ENCODE measurements at places on chromosomes 16 and 17.
A peak's percentile ranks its signal among the peaks of the same experiment; 100 is the strongest.

GRCh38 chr16:72791786-72792185 lies 256.1 kb downstream of the ZFHX3 start:
- DNase-seq, result no peak

- DNase-seq, result peak; percentile 19
These were observed 965 bp downstream of the INTS2 start for GRCh38 chr17:61926826-61927207.

GRCh38 chr17:18988546-18989173 lies 15.9 kb downstream of the FAM83G start:
- DNase-seq, result no peak

DNA sequence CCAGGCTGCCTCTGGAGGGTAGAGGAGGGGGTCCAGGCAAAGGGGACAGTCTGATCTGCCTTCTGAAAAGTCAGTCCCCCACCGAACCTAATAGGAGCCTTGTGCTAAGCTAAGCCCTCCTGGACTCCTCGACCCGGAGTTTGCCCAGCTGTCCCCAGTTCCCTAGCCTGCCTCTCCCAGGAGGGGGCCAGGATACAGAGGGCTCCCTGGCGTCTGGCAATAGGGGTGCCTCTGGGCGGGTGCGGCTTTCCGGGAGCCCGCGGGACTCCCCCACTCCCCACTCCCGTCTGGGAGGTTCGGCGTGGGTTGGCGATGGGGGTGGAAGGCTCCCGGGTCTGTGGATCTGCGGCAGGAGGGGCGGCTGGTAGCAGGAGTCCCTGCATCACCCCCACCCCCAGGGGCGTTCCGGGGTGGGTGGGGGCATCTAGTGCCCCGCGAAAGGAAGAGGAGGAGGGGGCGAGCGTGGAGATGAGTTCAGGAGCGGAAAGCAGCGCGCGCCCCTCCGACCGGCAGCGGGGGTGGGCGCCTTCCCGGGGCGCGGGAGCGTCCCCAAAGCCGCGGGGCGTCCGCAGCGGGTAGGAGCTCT lies 1.2 kb downstream of the GSG1L start:
- DNase-seq, result no peak

DNA sequence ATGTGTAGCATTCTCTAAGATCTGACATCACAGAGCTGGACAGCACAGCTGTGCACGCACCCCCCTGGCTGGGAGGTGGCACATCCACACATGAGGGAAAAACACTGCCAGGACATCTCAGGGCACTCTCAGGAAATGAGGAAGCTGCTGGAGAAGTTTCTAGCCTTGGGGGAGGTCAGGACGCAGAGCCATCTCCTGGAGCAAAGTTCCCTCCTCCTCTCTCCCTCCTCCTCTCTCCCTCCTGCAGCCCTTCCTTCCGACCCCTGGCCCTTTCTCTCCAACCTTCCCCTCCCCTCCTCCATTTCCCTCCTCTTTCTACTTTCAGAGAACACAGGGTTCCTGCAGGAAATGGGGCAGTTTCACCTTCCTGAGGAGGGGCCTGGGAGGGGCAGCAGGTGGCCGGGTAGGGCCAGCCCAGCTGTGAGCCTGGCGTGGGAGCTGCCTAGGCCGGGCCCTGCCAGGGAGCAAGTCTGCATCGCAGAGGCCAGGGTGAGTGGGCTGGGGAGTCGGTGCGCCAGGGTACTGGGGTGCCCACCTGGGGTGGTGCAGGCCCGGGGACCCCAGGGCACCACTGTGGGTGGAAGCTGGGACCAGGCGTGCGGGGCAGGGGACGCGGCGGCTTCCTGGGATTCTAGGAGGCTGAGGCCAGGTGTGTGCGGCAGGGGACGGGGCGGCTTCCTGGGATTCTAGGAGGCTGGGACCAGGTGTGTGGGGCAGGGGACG lies at the start of gene DPEP1:
Gene DPEP1 (plus strand): TSS at position 412 of the 723 bp plus-strand sequence. CDS start 16,769 bp downstream, outside the sequence.
- no peak for DNase-seq

DNA sequence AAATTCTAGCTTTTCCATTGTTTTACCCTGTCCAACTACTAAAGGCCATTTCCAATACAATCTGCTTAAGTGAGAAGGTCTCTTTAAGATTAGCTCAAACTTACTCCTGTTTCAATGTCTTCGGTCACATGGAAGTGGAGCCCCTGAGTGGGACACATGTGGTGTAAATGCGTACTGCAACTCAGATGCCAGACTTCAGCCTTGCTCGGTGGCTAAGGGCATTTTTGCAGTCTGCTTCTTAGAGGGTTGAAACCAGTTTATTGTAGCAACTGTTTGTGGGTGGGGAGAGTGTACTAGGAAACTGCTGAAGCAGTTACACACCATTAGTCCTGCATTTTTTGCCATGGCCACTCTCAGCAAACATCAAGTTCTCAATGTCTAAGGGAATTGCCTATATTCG lies 140.6 kb downstream of the PARN start:
- no peak for DNase-seq

- no peak for DNase-seq
These were observed 355.1 kb upstream of the MON1B start for GRCh38 chr16:76835779-76836300.

- no peak for DNase-seq
These were observed 69.8 kb downstream of the PCTP start for GRCh38 chr17:55820675-55821074.

DNA sequence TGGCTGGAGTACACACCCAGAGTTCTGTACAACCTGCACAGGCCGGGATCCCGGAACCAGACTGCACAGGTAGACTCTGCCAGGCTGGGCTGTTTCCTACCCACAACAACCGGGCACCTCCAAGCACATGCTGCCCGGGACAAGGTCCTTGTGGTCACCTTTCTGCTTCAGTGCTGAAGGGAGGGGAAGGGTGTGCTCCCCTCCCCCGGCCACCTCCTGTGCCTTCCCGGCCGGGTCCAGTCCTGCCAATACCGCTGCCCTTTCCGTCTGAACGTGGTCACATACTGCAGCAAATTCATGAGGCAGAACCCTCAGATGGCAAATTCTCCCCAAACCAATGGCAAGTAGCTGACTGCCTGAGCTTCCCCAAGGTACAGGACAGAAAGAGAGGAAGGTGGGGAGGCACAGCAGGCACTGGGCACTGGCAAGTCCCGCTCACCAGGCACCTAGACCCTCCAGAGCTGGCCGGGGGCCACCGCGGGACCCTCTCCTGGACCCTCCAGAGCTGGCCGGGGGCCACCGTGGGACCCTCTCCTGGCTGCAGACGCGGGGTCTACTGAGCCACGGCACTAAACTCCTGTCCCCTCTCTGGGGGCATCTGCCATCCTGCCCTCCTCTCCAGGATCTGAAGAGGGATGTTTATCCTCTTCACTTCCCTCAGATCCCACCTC lies 22.8 kb downstream of the SLC43A2 start:
- no peak for DNase-seq

DNA sequence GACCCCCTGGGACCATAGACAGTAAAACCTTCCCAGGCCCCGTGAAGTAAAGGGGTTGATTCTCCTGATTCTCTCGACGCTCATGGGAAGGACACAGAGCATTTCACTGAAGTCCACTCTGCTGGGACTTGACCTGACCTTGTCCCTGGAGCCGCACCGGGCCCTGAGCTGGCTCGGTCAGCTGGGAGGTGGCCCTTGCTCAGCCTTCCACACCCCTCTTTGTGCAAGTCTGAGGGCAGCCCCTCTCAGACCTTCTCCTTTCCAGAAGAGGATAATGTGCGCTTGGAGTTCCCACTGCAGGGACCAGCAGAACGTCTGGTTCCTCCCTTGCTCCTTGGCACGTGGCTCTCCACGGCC lies 115.5 kb downstream of the RAP1GAP2 start:
- DNase-seq, result no peak

- DNase-seq, result peak; percentile 68
These were observed 84.4 kb downstream of the VMP1 start for GRCh38 chr17:59791603-59792457.

GRCh38 chr17:27362503-27362902 lies 68.6 kb downstream of the WSB1 start:
- DNase-seq, result no peak

DNA sequence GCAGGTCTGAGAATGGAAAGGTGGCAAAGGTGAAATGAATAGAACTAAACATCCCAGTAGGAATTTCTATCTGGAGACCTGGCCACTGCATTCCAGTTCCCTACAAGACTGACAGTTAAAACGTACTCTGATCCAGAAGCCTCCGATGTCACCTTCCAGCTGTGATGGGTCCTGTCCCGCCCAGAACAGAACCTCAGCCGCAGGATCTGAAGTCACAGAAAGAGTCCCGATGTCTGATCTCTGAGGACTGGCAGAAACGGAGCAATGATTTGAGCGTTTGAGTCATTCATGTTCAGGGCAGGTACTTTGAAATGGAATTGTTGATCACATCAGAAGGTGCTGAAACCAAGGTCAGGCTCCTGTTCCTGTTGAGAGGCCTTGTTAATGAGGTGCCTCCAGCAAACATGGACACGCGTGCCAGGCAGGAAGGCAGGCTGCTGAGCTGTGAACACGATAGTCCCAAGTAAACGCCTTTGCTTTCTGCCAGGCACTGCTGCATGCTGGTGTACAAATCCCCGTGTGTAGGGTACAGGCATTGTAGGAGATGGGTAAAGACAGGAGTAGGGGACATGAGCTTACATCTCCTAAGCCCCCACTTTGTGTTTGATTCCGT lies 61.4 kb downstream of the VAT1L start:
- DNase-seq, result no peak

GRCh38 chr16:67533024-67533560 lies 4.5 kb downstream of the RIPOR1 start:
- no peak for DNase-seq

GRCh38 chr17:58974354-58974753 lies 132.3 kb downstream of the TRIM37 start:
- DNase-seq, result no peak

GRCh38 chr17:79750650-79751545 lies 20.2 kb downstream of the ENPP7 start:
- no peak for DNase-seq

DNA sequence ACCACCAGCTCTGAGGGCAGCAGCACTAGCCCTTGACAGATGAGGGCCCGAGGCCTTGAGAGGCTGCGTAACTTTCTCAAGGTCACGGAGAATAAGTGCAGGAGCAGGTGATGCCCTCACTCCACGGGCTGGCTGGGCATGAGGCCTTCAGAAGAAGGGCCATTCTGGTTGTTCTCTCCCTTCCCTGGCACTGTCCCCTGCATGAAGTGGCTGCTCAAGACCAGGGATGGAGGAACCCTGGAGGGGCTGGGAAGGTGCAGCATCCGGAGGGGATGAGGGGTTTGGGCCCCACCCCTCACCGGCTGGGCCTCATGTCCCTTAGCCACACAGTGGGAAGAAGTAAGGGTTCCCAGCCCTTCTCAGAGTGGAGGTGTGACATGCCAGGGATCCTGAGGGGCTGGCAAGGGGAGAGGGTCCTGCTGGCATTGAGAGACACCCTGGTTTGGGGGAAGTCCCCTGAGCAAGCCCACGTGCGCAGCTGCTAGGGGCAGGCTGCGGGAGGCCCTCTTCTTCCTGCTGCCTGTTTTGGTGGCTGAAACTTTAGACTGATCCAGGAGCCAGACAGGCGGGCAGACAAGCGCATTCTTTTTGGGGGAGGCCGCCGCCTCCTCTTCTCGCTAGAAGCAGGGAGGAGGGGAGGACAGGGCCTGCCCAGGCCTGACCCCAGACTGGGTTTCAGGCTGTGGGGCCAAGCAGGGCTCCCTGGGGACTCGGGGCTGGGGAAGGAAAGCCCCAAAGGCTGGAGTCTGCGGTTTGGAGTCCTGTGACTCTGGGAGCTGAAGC lies 74.0 kb downstream of the N4BP1 start:
- DNase-seq, result peak; percentile 39

GRCh38 chr17:13776027-13776551 lies 174.4 kb upstream of the HS3ST3A1 start:
- DNase-seq, result peak; percentile 18
